ENCODE measurements at places on chromosomes 7 and 10.

- DNase-seq, result no peak
Observed at GRCh38 chr10:12193193-12193592, 2.5 kb downstream of the NUDT5 start.

- no peak for DNase-seq
Observed at GRCh38 chr7:23333671-23334246, 34.6 kb downstream of the MALSU1 start.

DNA sequence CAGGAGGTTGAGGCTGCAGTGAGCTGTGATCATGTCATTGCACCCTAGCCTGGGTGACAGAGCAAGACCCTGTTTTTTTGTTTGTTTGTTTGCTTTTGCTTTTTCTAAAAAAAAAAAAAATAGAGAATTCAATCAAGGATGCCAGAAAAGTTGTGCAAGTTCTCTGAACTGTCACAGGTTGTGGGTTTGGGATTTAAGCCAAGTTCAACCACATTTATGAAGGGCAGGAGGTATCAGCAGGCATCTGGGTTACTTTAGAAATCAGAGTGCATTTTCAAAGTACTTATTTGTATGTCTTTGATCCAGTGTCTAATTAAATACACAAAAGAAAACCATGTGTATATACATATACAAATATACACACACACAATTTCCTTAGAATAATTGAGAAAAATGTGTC is 151.2 kb upstream of the MINDY3 start:
- DNase-seq, result no peak

GRCh38 chr10:125455855-125456254 is 227.1 kb downstream of the TEX36 start:
- DNase-seq, result no peak

GRCh38 chr7:84697506-84697905 is 489.4 kb downstream of the SEMA3D start:
- DNase-seq, result no peak

Measured in CD4-positive, alpha-beta T cell treated with Interleukin-21 for 1 hour (primary cell).